ENCODE measurements at places on chromosomes 7 and 10. TPM values are rescaled to one million over a fixed set of nuclear protein-coding genes. Genes with fewer than 3 reads are reported as not detected.

- DNase-seq: no peak
Observed at GRCh38 chr10:31000867-31001266, 30.8 kb downstream of the ZNF438 start.

- no peak for DNase-seq
Observed at GRCh38 chr7:70034999-70035398, 436.7 kb downstream of the AUTS2 start.

Gene IFIT1
- total RNA-seq: 34.8 TPM

GRCh38 chr7:20508109-20508508 is 107.4 kb upstream of the ABCB5 start:
- DNase-seq: no peak

DNA sequence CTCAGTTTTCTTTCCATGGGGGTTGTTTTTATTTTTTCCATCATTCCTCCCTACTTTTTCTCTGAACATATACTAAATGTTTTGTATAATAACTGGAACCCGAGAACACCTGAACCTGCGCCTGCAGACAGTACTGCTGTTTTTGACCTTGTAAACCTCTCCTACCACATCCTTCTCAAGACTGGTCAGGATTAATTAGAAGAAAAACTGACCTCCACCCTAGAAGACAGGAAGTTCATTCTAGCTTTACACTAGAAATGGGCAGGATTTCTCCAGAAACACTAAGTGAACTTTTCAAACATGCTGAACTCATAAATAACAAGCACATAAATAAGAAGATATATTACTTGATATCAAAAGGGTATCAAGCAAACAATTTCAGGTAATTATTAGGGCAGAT is 751 bp upstream of the HYCC1 start:
- DNase-seq: no peak

Gene ORAI2
- total RNA-seq: 22.3 TPM

GRCh38 chr7:101104799-101105198 is 19.5 kb downstream of the TRIM56 start:
- no peak for DNase-seq

Gene CYP3A7
- total RNA-seq: 0.41 TPM

Gene GJD4
- not detected for total RNA-seq

DNA sequence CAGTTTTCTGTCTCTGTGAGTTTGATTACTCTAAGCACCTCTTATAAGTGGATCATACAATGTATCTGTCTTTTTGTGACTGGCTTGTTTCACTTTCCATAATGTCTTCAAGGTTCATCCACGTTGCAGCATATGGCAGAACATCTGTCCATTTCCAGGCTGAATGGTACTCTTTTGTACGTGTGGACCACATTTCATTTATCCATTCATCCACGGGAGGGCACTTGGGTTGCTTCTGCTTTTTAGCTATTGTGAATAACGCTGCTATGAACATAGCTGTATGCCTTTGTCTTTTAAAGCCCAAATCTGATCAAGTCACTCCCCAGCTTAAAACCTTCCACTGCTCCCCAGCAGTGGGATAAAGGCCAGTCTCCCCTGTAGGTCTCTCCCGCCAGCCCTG is 31.5 kb downstream of the EGFR start:
- no peak for DNase-seq

DNA sequence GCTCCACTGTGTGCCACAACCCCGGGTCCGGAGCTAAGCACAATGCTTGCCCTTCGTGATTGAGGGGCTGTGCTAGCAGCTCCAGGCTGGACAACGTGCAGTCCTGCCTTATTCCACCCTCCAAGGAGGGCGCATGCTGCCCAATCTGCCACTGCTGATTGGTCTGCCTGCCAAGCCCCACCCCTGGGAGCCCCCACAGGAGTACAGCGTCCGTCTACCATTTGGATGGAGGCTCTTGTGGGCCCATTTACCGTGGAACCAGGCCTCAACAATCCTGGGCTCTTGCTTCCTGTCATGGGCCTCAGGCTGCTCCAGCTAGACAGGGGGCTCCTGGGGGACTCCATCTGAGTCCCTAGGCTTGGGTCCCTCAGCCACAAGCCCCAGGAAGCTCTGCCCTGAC is 173.3 kb downstream of the SLIT1 start:
- no peak for DNase-seq

- DNase-seq: no peak
Observed at GRCh38 chr7:108347616-108348015, 108.6 kb downstream of the NRCAM start.

Gene CTTNBP2
- total RNA-seq: 3.0 TPM

GRCh38 chr10:112565434-112566053 is 118.5 kb downstream of the VTI1A start:
- DNase-seq: no peak

Gene AQP1
- 1,008 TPM for total RNA-seq

DNA sequence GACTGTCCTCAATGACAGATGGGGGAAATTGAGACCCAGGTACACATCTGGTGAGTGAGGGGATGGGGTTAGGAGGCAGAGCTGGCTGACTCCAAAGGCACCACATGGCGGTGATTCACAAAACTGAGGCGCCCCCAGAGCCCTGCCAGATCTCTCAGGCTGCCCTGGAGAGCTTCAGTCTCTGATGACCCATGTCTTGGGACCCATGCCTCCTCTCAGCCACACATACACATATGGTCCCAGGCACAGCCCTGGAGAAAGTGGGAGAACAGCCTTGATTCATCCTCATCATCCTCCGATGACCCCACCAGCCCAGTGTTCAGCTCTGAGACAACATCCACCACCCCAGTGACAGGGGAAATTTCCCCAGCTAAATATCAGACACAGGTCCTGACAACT is 426.0 kb downstream of the RPS24 start:
- DNase-seq: no peak

Gene TACC2
- 166 TPM for total RNA-seq

DNA sequence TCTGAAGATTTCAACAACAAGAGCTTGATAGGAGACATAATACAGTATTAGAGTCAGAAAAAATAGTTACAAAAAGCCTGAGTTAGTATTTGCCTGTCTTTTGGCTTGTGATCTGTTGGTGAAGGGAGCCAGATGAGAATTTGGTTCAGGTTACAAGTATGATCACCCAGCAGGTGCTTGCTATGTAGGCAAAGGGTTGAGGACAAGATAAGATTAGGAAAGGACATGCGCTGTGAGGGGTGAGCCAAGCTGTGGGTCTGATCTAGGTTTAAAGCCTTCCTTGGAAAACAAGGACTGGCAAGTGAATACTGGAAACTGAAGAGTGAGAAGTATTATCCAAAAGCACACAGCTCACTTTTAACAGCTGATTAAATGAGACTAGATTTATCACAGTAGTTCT is 28.7 kb upstream of the CD36 start:
- DNase-seq: no peak

GRCh38 chr7:69130396-69130795 is 467.9 kb upstream of the AUTS2 start:
- no peak for DNase-seq

GRCh38 chr10:106788982-106789381 is 375.5 kb downstream of the SORCS1 start:
- DNase-seq: no peak

Gene DLX5
- 1.8 TPM for total RNA-seq

DNA sequence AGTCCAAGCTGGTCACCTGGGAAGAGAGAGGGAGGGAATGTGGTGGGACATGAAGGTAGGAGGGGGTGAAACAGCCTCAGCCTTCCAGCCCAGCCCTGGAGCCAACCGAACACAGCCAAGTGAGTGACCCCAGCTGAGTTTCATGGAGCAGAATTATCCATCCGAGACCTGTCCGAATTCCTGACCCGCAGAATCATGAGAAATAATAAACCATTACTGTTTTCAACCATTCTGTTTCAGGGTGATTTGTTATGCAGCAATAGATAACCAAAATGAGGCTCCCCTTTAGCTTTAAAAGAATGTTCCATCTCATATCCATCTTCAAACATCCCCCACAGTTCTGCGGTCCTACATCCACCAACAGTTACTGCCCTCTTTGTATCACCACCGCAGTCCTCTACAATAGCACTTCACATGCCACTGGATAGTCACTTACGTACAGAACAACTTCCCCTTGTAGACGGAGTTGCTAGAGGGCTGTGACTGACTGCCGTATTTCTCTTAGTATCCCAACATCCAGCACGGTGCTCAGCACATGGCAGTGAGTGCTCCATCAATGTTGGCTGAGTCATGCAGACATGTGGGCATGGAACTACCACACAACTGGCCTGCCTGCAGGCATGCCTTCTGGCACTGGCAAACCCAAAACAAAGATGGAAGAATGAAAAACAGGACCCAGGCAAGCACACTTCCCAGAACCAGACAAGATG is 18.5 kb downstream of the KIAA1549 start:
- no peak for DNase-seq

DNA sequence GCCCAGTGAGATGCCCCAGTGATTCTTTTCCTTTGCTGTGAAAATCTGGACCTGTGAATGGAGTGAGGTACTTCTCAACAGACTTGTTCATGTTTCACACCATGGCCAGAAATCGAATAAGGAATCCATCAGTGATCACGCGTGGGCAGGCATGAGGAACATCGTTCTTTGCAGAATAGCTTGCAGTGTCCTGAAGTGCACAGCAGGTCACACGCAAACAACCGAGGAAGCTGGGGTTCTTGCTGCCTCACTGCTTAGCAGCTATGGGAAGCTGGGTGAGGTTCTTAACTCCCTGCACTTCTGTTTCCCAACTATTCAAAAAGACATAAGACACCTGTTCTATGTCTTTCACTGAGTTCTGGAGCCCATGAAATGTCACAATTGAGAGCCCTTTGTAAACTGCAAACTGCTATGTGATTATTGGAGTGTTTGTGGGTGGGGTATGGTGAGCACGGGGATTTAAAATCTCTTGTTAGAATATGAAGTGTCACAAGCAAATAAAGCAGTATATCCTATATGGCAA is 253.4 kb downstream of the KIAA1217 start:
- DNase-seq: no peak

DNA sequence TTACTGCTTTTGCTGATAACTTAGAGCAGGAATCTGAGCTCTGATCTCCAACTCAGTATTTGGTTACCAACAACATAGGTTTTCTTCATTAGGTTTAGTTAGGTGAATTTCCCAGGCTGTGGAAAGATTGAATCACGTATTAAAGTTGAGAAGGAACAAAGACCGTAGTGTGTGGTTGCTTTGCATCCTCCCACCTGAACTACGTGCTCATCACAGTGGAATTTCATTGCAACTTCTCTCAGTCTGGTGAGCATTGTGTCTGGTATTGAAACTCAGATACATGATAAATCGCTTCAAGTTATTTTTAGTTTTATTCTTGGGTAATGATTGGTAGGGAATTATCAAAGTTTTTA is 139.4 kb upstream of the AKR1E2 start:
- DNase-seq: no peak

Gene PTPN20
- total RNA-seq: 7.1 TPM

Gene FBH1
- total RNA-seq: 74.7 TPM

Gene TSPAN12
- total RNA-seq: 25.7 TPM

Gene GRID1
- 1.1 TPM for total RNA-seq

GRCh38 chr10:101617824-101618568 is 29.9 kb downstream of the DPCD start:
- no peak for DNase-seq

DNA sequence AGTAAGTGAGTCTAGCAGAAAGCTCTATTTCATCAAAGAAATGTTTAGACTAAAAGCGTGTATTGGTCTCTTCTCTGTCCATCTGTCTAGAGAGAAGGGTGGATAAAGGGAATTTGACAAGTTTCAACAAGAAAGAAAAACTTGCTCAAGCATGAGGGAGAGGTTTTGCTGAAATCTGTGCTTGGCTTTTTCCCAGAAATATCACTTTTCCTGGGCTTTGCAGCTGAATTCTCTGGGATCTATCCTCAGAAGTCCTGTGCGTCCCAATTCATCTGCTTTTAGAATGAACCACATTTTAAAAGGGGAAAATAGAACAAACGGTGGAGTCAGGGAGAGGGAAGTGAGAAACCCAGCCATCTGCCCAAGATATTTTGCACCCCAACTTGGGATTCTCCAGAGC is 59.6 kb upstream of the CELF2 start:
- no peak for DNase-seq

- DNase-seq: no peak
Observed at GRCh38 chr10:99328579-99329303, 415 bp upstream of the CNNM1 start.

DNA sequence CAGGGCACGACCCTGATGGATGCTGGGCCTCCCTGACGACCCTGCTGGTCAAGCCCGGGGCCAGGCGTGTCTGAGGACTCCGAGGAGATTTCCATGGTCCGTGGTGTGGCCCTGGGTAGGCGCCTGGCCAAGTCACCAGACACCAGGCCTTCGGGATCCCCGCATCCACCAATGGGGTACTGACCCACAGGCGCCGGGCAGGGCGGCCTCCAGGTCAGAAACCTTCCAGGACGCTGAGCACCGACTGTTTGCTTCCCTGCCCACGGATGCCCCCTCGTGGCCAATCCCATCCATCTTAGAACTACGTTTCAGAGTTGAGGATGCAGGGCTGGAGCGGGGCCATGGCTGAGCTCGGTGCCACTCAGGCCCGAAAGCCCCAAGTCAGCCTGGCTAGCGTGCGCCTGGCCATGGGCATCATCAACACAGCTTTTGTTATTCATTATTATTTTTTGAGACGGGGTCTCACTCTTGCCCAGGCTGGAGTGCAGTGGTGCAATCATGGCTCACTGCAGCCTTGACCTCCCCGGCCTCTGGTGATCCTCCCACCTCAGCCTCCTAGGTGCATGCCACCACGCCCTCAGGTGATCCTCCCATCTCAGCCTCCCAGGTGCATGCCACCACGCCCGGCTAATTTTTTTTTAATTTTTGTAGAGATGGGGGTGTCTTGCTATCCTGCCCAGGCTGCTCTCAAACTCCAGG is 7.1 kb upstream of the AMZ1 start:
- DNase-seq: peak; percentile 93

- DNase-seq: no peak
Observed at GRCh38 chr10:69374931-69375306, 41.8 kb downstream of the TACR2 start.

Gene LBX1
- total RNA-seq: 0.18 TPM

DNA sequence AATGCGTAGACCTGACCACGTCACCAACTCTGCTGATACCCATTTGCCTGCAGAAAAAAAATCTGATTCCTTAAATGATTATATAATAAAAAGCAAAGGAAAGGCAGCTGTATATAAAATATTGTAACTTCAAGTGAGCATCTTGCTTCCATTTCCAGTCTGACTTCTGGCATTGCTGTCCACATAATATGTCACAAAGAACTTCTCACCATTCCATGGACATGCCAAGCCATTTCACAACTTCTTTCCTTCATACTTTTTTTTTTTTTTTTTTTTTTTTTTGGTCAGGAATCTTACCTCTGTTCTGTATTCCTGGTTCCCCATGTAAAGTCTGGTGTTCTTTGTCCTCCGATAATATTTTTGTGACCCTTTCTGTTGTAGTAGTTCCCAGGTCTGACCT is 165.5 kb downstream of the SND1 start:
- DNase-seq: no peak

DNA sequence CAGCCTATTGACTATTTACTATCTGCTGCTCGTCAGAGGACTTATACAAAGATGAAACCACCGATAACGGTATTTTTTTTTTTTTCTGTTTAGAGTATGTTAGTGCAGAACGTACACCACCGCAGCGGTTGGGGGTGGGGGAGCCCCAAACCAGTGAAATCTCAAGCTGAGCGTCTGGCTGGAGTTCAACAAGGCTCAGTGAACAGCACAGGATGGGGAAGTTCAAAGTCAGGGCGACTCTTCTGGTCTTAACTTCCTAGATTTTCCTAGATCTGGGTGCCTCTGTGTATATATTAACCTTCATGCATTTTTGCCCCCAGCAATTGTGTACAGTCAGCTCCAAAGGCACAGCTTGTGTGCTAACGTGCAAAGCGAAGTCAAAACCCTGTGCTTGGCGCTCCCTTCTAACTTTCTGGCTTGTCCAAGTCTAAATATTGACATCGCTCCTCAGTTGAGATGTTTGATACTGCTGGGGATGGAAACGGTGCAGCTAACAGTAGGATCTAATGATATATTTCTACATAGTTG is 1.1 kb downstream of the RHOBTB1 start:
- DNase-seq: peak; percentile 75

- no peak for DNase-seq
Observed at GRCh38 chr10:66095610-66096009, 830.2 kb upstream of the LRRTM3 start.

Measured in left lung (tissue), 14 donors.